ENCODE measurements at places on chromosomes 1 and 21. TPM values are rescaled to one million over a fixed set of nuclear protein-coding genes. Genes with fewer than 3 reads are reported as not detected.

LAPTM5 gene
- 1,002 TPM for polyA plus RNA-seq

TRABD2B gene
- not detected for polyA plus RNA-seq

FCMR gene
- 1,091 TPM for polyA plus RNA-seq

KCNK1 gene
- polyA plus RNA-seq = not detected

CFH gene
- not detected for polyA plus RNA-seq

LCE1C gene
- polyA plus RNA-seq = not detected

OR2M4 gene
- polyA plus RNA-seq = not detected

BCL2L15 gene
- not detected for polyA plus RNA-seq

ATP1A2 gene
- polyA plus RNA-seq = not detected

CASQ2 gene
- polyA plus RNA-seq = not detected

ELAVL4 gene
- not detected for polyA plus RNA-seq

LGR6 gene
- not detected for polyA plus RNA-seq

COL11A1 gene
- polyA plus RNA-seq = not detected

FALEC gene
- polyA plus RNA-seq = 1.0 TPM

CLCA4 gene
- polyA plus RNA-seq = 0.16 TPM

BCL10 gene
- 47.0 TPM for polyA plus RNA-seq

CRYBG2 gene
- polyA plus RNA-seq = 3.1 TPM

ENO1 gene
- polyA plus RNA-seq = 728 TPM

VANGL1 gene
- 1.5 TPM for polyA plus RNA-seq

GPR161 gene
- polyA plus RNA-seq = not detected

WDR64 gene
- polyA plus RNA-seq = 0.90 TPM

MEGF6 gene
- 2.3 TPM for polyA plus RNA-seq

SHE gene
- polyA plus RNA-seq = not detected

GLRX2 gene
- 17.2 TPM for polyA plus RNA-seq

OR2L8 gene
- polyA plus RNA-seq = not detected

RAB4A gene
- polyA plus RNA-seq = 37.8 TPM

EPS8L3 gene
- polyA plus RNA-seq = not detected

CELF3 gene
- polyA plus RNA-seq = not detected

SLC45A1 gene
- polyA plus RNA-seq = 0.38 TPM

B3GALT5 gene
- polyA plus RNA-seq = not detected

RIIAD1 gene
- polyA plus RNA-seq = not detected

OLIG2 gene
- polyA plus RNA-seq = not detected

AMPD1 gene
- 0.21 TPM for polyA plus RNA-seq

UTS2 gene
- not detected for polyA plus RNA-seq

All from IgD-negative memory B cell (primary cell).